H9 (cell line): ENCODE measurements at places on chromosomes 7 and 10. TPM values are rescaled to one million over a fixed set of nuclear protein-coding genes. Genes with fewer than 3 reads are reported as not detected.

SYT15B gene
- 0.24 TPM in 1 of 2 replicates, not detected in the other for total RNA-seq

ING3 gene
- 22.7 and 23.1 TPM in 2 replicates for total RNA-seq

AMZ1 gene
- 0.74 and 0.90 TPM in 2 replicates for total RNA-seq

PAX4 gene
- not detected in 2 replicates for total RNA-seq

PRPS1L1 gene
- not detected in 2 replicates for total RNA-seq

PLXDC2 gene
- total RNA-seq, result 34.1 and 38.7 TPM in 2 replicates

SPDYE5 gene
- not detected in 2 replicates for total RNA-seq

CC2D2B gene
- 0.59 and 0.72 TPM in 2 replicates for total RNA-seq

SPDYE11 gene
- total RNA-seq, result not detected in 2 replicates

CRYGN gene
- total RNA-seq, result 0.79 and 1.8 TPM in 2 replicates

CAMK1D gene
- 5.6 and 6.3 TPM in 2 replicates for total RNA-seq

UPK3B gene
- 2.1 and 3.5 TPM in 2 replicates for total RNA-seq

TMEM213 gene
- total RNA-seq, result 0.22 TPM in 1 of 2 replicates, not detected in the other

CLDN4 gene
- total RNA-seq, result 15.5 and 15.6 TPM in 2 replicates

FKBP9 gene
- total RNA-seq, result 11.1 and 17.7 TPM in 2 replicates

GFRA1 gene
- total RNA-seq, result 0.24 and 0.59 TPM in 2 replicates

NODAL gene
- total RNA-seq, result 80.7 and 84.7 TPM in 2 replicates

SLC26A3 gene
- not detected in 2 replicates for total RNA-seq

HKDC1 gene
- 0.31 TPM in 1 of 2 replicates, not detected in the other for total RNA-seq

C10orf105 gene
- total RNA-seq, result 0.24 and 0.26 TPM in 2 replicates

EIF5AL1 gene
- total RNA-seq, result 0.35 and 0.39 TPM in 2 replicates

EN2 gene
- total RNA-seq, result 0.07 and 0.15 TPM in 2 replicates

FAM131B gene
- total RNA-seq, result 17.3 and 18.5 TPM in 2 replicates

CHN2 gene
- 3.3 and 3.7 TPM in 2 replicates for total RNA-seq

RHBDD2 gene
- 27.6 and 30.0 TPM in 2 replicates for total RNA-seq

ARHGAP22 gene
- total RNA-seq, result 6.9 and 7.4 TPM in 2 replicates

MRC1 gene
- total RNA-seq, result not detected in 2 replicates

FBXO24 gene
- total RNA-seq, result 0.85 and 1.3 TPM in 2 replicates

SPDYE1 gene
- not detected in 2 replicates for total RNA-seq

AEBP1 gene
- total RNA-seq, result 49.1 and 49.3 TPM in 2 replicates

JAKMIP3 gene
- total RNA-seq, result 0.50 and 0.55 TPM in 2 replicates

MSMB gene
- total RNA-seq, result not detected in 2 replicates

EFCAB10 gene
- total RNA-seq, result 1.3 and 1.5 TPM in 2 replicates

NOS3 gene
- total RNA-seq, result 4.5 and 4.7 TPM in 2 replicates

FBXL13 gene
- total RNA-seq, result 3.8 and 4.4 TPM in 2 replicates

SFMBT2 gene
- total RNA-seq, result 5.3 and 6.7 TPM in 2 replicates
